ENCODE measurements at places on chromosomes 12 and 14.

DNA sequence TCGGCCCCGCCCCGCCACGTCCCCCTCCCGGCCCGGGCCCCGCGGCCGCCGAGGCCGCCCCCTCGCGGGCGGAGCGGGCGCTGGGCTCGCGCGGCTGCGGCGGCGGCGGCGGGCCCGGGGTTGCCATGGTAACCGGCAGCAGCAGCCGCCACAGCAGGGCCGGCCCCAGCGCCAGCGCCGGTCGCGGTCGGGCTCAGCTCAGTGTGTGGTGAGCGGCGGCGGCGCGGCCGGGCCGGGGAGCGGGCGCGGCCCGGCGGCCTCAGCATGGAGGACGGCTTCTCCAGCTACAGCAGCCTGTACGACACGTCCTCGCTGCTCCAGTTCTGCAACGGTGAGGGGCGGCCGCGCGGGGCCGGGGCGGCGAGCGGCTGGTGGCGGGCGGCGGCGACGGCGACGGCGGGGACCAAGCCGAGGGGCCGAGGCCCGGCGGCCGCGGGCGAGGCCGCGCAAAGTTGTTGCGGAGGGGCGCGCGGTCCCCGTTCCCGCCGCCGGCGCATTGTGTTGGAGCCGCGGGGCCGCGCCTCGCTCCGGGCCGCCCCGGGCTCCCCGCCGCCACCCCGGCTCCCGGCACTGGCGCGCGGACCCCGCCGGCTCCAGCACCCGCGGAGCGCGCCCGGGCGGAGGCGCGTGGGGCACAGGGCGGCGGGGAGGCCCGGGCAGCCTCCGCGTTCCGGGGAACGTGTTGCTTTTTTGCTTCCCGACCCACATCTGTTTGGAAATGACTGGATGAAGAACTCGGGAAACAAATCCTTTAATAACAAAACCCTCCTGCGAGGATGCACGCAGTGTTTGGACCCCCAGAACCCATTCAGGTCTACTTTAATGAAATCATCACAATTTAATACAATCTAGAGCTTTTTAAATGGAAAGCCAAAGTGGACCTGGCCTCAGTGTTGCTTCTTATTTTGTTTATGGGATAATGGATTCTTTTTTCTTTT lies at the start of gene EML1:
Gene EML1, plus strand, starts transcription at position 201 of the 938 bp plus-strand sequence. Its CDS starts 64 bp downstream, at position 265.
- DNase-seq, result no peak

DNA sequence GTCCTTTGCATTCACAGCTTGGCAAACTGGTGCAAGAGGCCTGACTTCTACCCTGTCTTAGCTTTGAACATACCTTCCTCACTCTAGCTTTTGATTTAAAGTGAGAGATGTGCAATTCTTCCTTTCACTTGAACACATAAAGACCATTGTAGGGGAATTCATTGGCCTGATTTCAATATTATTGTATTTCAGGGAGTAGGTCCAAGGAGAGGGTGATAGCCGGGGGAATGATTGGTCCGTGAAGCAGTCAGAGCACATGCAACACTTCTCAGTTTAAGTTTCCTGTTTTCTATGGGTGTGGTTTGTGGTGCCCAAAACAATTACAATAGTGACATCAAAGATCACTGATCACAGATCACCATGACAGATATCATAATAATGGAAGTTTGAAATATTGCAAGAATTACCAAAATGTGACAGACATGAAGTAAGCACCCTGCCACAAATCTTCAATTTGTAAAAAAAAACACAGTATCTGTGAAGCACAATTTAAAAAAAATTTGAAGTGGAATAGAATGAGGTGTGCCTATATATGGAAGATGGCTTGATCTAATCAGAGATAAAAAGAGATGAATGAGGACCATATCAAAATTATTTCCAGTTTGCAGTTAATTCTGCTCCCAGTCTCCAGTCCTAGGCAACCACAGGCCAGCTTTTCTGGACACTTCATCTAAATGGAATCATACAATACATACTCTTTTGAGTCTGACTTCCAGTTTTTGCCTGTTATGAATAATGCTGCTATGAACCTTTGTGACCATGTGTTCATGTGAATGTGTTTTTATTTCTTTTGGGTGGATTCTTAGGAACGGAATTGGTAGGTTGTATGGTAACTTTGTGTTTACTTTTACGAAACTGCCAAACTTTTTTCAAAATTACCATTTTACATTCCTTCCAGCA lies 23.2 kb downstream of the BORCS5 start:
- DNase-seq, result no peak

DNA sequence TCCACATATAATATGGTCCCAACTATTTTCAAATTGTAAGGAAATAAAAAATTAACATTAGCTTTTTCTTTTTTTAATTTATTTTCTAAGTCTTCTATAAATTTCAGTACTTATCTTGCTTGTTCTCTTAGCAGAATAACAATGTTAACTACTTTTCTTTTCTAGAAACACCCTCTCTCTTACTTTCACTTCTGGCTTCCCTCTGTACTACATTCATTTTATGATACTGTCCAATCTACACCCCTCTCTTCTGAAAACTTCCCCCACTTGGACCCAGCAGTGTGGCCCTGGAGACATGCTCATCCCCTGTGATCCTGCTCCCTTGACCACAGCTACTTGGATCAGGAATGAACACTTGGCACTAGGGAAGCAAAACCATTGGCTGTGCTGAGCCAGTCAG lies 15.7 kb downstream of the SGPP1 start:
- DNase-seq, result no peak

DNA sequence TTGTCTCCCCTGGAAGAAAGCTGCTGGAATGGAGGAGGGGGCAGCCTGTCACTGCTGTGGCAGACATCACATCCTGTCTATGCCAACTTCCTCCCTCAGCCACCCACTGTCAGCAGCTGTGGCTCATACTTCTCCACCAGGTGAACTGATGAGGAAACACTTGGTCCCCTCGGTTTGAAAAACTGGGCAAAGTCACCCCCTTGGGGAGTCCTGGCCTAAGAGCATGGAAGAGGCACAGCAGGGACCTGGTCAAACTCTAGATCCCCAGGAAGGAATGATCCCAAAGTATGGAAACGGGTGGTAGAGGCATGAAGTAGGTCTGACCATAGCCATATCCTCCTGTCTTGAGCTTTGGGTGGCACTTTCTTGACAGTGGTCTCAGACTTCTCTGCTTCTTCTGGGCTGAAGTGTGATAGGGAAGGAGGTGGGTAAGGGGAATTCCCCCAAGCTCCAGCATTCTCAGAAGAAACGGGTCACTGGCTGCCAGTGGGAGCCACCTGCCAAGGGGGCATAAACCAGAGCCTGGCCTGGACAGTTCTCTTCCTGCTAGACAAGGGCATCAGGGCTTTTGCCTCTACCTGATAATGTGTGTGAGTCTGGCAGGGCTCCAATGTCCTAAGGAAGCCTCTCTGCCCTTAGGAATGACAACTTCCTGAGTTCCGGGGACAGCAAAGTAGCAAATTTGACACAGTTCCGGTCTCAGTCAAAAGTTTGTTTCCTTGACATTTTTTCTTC lies 36.0 kb downstream of the FMNL3 start:
- no peak for DNase-seq

DNA sequence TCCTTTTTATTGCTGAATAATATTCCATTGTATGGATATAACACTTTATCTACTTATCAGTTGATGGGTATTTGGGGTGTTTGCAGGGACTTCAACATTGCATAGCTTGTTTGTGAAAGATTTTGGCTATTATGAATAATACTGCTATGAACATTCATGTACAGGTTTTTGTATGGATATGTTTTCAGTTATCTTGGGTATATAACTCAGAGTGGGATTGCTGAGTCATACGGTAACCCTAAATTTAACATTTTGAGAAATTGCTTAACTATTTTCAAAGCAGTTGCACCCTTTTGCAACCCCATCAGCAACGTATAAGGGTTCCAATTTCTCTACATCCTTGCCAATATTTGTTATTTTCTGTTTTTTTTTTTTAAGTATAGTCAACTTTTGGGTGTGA lies 27.3 kb upstream of the HELB start:
- DNase-seq, result no peak

- DNase-seq, result no peak
Observed at GRCh38 chr12:56635806-56636674, 5.9 kb upstream of the BAZ2A start.

DNA sequence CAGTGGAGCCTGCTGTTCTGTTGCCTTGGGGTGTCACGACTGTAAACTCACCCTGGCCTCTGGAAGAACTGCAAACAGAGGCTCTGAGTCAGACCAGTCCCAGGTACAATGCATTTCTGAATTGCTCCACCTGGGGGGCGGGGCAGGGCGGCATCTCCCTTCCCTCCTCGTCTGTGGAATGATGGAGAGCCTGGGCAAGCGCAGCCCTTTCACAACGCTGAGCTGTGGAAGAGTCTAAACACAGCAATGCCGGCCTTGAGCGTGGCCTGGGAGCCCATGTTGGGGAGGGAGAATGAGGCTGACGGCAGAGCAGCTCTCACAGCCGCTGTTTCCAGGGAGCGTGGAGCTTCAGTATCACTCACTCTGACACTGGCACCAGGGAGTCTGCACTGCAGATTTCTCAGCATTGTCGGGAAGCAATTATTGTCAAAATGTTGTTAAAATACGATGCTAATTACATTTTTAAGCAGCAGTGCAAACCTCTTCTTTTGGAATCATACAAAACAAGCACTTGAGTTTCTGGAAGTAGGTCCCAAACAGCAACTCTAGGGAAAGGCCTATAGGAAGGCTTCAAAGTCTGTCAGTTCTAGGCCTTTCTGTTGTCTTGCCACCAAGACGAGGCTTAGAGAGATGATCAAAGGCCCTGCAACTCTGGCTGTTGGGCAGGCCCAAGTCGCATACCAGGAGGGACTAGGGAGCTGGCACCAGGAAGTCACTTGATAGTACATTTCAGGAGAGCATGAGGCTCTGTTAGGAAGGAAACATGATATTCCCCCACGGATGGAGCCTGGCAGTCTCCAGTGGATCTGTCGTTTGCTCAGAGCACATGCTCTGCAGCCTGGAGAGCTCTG lies 244.0 kb upstream of the FKBP4 start:
- no peak for DNase-seq

DNA sequence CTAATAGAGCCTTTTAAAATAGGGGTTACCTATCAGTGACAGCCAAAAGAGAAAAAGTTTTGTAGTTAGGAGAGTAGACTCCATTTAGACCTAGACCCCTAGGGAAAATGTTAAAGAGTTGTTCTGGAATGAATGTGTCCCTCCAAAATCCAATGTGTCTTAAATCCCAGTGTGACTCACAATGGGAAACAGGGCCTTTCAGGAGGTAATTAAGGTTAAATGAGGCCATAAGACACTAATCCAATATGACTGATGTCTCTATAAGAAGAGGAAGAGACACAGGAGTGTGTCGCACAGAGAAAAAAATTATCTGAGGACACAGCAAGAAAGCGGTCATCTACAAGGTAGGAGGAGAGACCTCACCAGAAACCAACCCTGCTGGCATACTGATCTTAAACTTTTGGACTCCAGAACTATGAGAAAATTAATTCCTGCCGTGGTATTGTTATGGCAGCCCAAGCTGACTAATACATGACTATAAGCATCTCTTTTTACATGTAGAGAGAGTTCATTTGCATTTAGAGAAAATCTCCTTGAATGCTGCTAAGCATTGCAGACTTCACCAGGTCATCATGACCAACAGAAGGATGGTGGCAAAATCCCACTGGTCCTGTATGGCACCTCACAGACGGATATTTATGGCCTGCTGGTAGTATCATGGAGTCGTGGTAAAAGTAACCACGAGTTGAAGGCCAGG lies 259.6 kb upstream of the TMTC1 start:
- no peak for DNase-seq

DNA sequence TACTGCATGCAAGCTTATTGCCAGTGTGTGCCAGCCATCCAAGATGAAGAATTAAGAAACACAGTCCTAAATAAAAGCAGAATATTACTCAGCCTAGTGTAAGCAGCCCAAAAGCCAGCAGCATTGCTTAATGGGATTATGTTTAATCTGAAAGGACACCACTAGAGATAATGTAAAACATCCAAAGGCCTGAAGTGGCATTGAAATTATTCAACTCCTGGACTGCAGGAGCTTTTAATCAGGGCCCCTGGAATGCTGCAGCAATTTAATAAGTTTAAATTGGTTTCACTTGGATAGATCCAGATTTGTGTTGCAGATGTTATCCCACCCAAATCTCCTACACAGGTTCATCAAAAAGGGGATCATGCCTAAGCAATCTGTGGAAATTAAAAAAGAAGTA lies 193.0 kb downstream of the C12orf50 start:
- DNase-seq, result no peak

DNA sequence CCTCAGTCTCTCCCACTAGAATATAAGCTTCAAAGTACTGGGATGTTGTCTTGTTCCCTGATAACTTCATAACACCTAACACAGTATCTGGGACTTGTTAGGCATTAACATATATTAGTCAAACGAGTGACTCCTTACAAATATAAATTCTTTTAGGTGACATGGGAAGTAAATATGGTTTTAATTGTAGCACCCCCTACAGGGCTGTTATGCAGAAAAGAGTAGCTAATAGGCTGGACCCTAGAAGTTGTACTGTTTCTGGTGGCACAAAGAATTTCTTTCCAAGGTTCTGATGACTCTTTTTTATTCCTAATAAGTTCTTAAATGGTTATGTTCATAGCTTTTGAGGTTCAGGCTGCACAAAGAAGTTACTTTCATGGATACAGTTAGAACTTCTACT lies 29.8 kb downstream of the GPATCH2L start:
- DNase-seq, result no peak

DNA sequence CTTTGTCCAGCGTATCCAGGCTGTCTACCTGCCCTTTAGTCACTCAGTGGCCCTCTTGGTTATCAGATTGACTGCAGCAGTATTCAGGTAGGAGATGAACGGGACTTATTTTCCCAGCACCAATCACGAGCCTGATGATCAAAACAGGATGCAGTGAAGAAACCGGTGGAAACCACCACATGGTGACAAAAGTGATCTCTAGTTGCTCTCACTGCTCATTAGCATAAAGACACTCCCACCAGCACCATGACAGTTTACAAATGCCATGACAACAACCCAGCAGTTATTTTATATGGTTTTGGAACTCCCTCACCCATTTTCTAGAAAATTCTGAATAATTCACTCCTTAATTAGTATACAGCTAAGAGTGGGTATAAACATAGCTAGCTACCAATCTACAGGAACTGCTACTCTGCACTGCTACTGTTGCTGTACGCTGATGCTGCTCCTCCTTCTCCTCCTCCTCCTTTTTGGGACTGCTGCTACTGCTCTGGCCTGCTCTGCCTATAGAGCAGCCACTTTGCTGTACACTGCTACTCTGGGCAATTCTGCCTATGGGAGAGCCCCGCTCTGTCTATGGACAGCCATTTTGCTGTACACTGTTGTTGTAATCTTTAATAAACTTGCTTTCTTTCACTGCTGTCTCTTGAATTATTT lies 142.5 kb upstream of the SSTR1 start:
- no peak for DNase-seq

GRCh38 chr12:106801167-106801708 lies 26.8 kb downstream of the RIC8B start:
- DNase-seq, result no peak

GRCh38 chr12:49612210-49612609 lies 6.8 kb upstream of the FAM186B start:
- no peak for DNase-seq

DNA sequence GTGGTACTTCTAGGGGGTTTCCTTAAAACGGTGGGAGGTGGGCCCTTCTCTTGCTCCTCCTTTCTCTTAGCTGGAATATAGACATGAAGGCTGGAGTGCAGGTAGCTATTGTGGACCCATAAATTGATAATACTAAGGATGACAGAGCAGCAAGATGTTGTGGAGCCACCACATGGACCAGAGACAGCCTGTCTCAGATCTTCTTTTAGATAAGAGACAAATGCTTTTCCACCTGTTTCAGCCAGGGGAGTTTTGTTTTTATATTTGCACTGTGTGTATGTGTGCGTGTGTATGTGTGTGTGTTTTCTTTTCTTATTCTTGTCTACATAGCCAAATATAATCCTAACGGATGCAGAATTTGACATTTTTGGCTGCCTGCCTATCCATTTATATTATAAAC lies 62.9 kb upstream of the HIF1A start:
- no peak for DNase-seq
